Neural crest cell (in vitro differentiated cells): ENCODE measurements at places on chromosomes 16 and 17. TPM values are rescaled to one million over a fixed set of nuclear protein-coding genes. Genes with fewer than 3 reads are reported as not detected.

- H3K4me1 ChIP-seq = peaks cover 26% of the 10 kb centered on the region
- H3K27me3 ChIP-seq = no peaks in the 10 kb centered on the region
- H3K27ac ChIP-seq = no peak overlapping the region
- H3K36me3 ChIP-seq = peaks cover 4% of the 10 kb centered on the region
- DNase-seq = no peak
- no peak overlapping the region for H3K4me3 ChIP-seq
Observed at GRCh38 chr17:37025847-37026530, 77.2 kb downstream of the AATF start.

GRCh38 chr17:74340470-74341023 is 14.5 kb downstream of the KIF19 start:
- H3K36me3 ChIP-seq = no peaks in the 10 kb centered on the region
- H3K4me1 ChIP-seq = peaks cover 5% of the 10 kb centered on the region
- no peak overlapping the region for H3K4me3 ChIP-seq

DNA sequence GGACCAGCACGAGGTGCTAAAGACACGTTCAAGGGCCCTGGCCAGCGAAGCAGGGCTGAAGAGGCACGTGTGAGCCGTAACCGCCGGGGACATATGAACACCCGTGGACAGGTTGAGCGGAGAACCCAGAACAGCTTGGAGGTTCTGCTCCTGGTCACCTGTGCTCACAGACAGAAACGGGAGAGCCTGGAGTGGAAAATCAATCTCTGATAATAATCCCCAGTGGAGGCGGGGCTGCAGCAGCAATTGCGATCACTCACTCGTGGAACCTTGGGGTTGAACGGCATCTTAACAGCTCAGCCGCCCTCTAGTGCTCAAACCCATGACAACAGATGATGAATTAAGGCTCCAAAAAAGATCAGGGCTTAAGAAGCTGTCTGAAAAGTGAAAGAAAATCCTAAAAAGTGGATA is 25.6 kb downstream of the WIPI1 start:
- peaks cover 8% of the 10 kb centered on the region for H3K4me1 ChIP-seq
- H3K27ac ChIP-seq = no peak overlapping the region
- H3K27me3 ChIP-seq = no peaks in the 10 kb centered on the region
- H3K4me3 ChIP-seq = no peak overlapping the region
- DNase-seq = peak; percentile 25

- H3K27ac ChIP-seq = peak overlapping the region; percentile 36
- H3K27me3 ChIP-seq = no peaks in the 10 kb centered on the region
- no peak for DNase-seq
- peaks cover 47% of the 10 kb centered on the region for H3K4me1 ChIP-seq
- H3K36me3 ChIP-seq = no peaks in the 10 kb centered on the region
Observed at GRCh38 chr17:47275245-47275984, 21.8 kb downstream of the ITGB3 start.

- H3K4me3 ChIP-seq = no peak overlapping the region
- H3K36me3 ChIP-seq = no peaks in the 10 kb centered on the region
- H3K4me1 ChIP-seq = no peaks in the 10 kb centered on the region
- DNase-seq = no peak
Observed at GRCh38 chr16:2795395-2796143, 2.7 kb upstream of the PRSS41 start.

The MAP2K3 gene
- total RNA-seq = 19.4 and 20.3 TPM in 2 replicates

The ANKRD40CL gene
- not detected in 2 replicates for total RNA-seq

The ARHGDIA gene
- total RNA-seq = 405 and 429 TPM in 2 replicates
